Renal pelvis (tissue), 12 donors: ENCODE measurements at places on chromosomes 11 and 22. TPM values are rescaled to one million over a fixed set of nuclear protein-coding genes. Genes with fewer than 3 reads are reported as not detected.

GRCh38 chr11:125950696-125951651, 5.1 kb downstream of the VSIG10L2 start:
- peak; percentile 41 for DNase-seq

- no peak for DNase-seq
These were observed 230.7 kb downstream of the KCNA4 start for GRCh38 chr11:29786092-29786491.

GRCh38 chr22:27391092-27391770, 410.3 kb downstream of the MN1 start:
- no peak for DNase-seq

The ANGPTL5 gene
- polyA plus RNA-seq = not detected

The TRIM48 gene
- polyA plus RNA-seq = not detected
